Mucosa of gallbladder (tissue), 1 donor: ENCODE measurements at places on chromosomes 3 and 15. TPM values are rescaled to one million over a fixed set of nuclear protein-coding genes. Genes with fewer than 3 reads are reported as not detected.

CNTN4 gene
- total RNA-seq = 5.2 TPM

GRCh38 chr3:129504471-129505100 is 23.9 kb upstream of the RHO start:
- DNase-seq = no peak

DNA sequence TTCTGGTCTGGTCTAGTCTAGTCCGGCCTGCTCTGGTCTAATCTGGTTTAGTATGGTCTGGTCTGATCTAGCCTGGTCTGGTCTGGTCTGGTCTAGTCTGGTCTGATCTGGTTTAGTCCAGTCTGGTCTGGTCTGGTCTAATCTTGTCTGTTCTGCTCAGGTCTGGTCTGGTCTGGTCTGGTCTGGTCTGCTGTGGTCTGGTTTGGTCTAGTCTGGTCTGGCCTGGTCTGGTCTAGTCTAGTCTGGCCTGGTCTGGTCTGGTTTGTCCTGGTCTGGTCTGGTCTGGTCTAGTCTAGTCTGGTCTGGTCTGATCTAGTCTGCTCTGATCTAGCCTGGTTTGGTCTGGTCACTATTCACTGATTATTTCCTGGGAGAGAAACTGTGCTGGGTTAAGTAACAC is 84.1 kb upstream of the PRR23E start:
- DNase-seq = no peak

- DNase-seq = no peak
Observed at GRCh38 chr3:130433306-130433705, 83.7 kb upstream of the COL6A6 start.

DNA sequence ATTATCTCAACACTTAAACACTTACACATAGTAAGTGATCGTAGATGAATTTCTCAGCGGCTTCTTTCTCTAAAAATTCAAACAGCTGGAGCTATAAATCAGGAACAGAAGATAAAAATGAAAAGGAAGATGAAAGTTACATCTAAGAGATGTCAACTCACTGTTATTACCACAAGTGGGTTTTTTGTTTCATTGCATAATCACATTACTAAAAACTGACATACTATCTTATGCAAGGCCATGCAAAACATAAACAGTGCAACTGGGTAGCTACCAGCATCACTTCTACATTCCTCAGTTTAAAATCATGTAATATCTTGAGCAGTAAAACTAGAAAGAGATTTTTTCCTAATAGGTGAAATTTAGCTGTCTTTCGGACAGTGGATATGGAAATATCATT is 14.9 kb downstream of the MINDY4B start:
- DNase-seq = no peak

LARP6 gene
- 23.5 TPM for total RNA-seq

DNA sequence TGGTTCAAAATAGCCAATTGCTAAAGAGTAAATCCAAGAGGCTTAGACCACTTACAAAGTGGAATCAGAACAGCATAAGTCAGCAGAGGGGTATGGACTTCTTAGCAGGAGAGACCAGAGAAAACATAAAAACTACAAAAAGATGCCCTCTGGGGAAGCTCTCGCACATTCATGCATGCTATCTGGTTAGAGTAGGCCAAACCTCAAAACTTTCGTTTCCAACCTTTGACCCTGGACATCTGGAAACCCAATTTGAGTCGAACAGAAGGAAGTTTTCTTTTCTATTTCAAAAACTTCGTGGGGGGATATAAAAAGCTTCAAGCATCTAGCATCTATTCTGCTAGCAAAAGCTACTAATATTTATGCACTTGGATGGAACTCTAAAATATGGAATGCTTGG is 523.9 kb upstream of the AGTR1 start:
- DNase-seq = no peak

- no peak for DNase-seq
Observed at GRCh38 chr15:98986281-98986680, 21.3 kb downstream of the PGPEP1L start.

CGNL1 gene
- total RNA-seq = 7.9 TPM

ZIC1 gene
- total RNA-seq = 0.06 TPM

- DNase-seq = no peak
Observed at GRCh38 chr3:116280130-116280740, 165.1 kb downstream of the LSAMP start.
